ENCODE measurements at places on chromosomes 3 and 15.

GRCh38 chr15:95996494-95996893 is 334.0 kb upstream of the NR2F2 start:
- DNase-seq = peak; percentile 7

DNA sequence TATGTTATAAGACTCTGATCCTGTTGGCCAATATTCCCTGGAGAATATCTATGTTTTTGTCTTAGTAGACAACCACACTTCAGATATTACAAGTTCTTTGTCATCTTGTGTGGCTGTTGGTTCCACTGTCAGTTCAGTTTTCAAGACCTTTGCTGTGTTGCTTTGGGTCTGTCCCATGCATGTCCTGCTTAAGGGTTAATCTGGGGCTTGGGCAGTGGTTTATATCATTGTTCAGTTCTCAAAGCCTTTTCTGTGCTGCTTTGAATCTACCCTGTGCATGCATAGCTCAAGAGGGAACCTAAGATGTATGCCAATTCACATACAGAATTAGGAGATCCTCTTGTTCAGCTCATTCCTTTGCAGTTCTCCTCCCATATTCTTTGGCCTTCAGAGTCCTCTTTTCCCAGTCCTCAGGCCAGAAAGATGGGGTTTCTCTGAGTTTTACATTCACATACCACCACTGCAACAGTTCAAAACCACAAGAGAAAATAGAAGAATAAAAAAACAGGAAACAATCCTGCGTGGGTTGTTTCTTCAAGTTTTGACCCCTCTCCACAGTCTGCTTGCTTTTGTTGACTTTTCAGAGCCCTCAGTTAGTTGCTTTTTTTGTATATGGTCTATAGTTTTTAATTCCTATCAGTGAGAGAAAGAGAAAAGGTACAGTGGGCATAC is 21.6 kb downstream of the BUB1B start:
- DNase-seq = peak; percentile 17

DNA sequence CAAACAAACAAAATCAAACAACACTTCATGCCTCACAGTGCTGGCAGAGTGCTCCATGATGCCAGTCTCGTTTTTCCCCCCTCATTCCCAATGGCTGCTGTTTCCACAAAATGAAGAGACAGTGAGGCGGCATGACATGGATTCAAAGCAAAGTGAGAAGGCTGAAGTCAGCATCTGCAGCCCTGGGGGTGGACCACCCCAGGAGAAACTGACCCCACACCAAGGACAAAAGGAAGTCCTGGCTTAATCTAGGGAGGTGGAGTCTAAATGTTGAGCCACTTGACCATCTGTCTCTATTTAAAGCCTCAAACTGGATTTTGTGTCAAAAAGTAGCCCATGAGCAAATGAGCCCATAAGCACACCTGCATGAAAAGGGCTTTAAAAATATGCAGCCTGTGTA is 151.2 kb upstream of the RORA start:
- DNase-seq = no peak

- no peak for DNase-seq
These were observed 34.7 kb upstream of the CDCP1 start for GRCh38 chr3:45180899-45181298.

GRCh38 chr15:44698641-44699040 is 12.5 kb downstream of the PATL2 start:
- no peak for DNase-seq

- no peak for DNase-seq
These were observed 301.3 kb downstream of the EDEM1 start for GRCh38 chr3:5488771-5489170.

DNA sequence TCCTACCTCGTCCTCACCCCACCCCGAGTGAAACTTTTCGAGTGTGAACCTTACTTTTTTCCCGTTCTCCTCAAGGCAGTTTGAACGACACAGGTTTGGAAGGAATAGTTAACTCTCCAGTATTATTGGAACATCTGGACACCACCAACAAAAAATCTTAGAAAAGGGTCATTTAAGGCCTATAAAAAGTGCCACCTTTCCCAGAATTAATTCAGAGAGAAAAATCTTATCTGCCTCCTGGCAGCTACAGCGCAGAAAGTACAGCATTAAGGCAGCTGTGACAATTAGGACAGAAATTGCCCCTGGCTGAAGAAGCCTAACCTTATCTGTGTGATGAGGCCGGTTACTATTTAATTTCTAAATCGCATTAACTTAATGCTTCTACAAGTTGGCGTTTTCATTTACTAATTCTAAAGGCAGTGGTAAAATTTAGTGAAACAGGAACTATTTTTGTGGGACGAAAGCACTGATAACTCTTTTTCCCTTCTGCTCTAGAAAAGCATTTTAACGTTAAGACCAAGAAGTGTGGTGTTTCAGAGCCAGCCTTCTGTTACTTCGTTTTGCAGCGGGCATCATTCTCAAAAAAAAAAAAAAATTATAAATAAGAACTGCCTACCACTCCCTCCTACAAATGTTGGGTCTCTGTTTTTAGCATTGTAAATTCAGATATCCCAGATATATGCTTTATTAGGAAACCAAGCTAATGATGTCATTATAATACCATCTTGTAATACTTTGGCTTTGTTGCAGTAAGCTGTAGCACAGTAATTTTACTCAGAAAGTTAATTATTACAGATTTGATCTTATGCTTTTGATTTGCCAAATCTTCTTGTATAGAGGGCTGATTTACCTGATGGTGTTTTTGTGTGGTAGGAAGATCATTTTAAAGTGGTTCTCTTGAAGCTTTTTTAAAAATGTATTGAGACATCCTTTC is 1.4 kb downstream of the ATP11B start:
- DNase-seq = no peak

DNA sequence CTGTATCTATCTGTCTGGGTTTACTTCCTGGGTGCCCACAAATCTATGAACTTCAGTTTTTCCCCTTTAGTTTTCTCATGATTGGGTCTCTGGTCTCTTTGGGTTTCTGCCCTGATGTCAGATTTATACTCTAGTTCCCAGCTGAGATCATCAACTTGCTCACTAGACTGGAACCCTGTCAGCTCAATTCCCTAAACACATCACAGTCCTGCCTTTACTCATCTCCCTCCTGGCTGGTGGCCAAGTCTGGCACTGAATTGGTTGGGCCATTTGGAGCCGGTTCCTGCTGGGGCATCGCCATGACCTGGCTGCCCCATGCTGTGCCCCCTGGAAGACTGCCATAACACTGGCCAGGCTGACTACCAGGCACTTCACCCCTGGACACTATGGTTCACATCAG is 345.3 kb downstream of the CHST2 start:
- DNase-seq = no peak

- DNase-seq = no peak
These were observed 1421.2 kb downstream of the SI start for GRCh38 chr3:163657088-163657487.

GRCh38 chr15:71146580-71146982 is 31.3 kb downstream of the THSD4 start:
- no peak for DNase-seq

- DNase-seq = peak; percentile 77
These were observed 225.2 kb upstream of the ICE2 start for GRCh38 chr15:60704129-60704528.

DNA sequence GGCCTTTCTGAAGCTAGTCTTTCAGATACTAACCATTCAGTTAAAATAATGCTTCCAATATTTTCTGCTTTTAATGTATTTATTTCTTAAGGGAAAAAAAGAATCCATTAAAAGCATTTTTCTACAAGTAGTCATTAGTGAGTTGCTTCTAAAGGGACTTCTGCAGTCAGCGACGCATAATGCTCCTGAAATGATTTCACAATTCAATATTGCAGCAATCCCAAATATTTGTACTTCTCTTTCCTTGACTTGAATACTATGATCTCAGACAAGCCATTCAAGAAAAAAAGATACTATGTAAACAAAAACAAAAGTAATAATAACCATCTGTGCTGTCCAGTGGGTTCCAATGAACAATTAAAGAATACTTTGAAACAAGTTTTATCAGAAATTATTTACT is 681.0 kb downstream of the DIPK2A start:
- no peak for DNase-seq

DNA sequence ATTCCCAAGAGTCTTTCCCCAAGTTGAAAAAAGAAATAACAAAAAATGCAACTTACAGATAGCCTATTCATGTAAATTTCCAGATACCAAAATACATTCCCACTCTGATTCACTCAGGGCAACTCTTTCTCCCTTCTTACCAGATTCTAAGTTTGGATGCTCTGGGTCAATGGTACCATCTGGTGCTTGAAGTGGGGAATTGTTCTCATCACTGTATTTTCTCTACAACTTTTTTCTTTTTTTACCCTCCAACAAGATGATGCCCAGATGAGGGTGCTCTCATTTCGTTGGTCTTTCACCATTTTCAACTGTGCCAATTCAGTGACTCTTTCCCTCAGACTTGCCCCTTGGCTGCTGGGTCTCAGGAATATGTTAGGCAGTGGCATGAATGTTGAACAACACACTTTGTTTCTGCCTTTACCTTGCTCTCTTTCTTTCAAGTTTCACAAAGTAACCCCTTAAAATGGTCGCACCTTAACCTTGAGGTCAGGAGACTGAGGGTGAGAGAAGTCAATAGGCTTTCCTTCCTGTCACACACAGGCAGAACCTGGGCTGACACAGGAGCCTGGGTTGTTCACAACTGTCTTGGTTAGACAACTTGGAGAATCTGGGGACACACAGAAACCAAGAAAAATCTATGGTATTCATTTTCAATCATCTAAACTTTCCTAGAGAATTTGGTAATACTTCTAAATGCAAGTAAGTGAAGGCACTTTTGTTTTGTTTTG is 330.7 kb upstream of the SLCO3A1 start:
- peak; percentile 68 for DNase-seq

GRCh38 chr3:58198362-58198761 is 12.4 kb downstream of the DNASE1L3 start:
- no peak for DNase-seq

- DNase-seq = no peak
These were observed 22.8 kb downstream of the DUOX2 start for GRCh38 chr15:45091161-45091560.

- no peak for DNase-seq
These were observed 39.0 kb downstream of the IL5RA start for GRCh38 chr3:3071136-3071535.

DNA sequence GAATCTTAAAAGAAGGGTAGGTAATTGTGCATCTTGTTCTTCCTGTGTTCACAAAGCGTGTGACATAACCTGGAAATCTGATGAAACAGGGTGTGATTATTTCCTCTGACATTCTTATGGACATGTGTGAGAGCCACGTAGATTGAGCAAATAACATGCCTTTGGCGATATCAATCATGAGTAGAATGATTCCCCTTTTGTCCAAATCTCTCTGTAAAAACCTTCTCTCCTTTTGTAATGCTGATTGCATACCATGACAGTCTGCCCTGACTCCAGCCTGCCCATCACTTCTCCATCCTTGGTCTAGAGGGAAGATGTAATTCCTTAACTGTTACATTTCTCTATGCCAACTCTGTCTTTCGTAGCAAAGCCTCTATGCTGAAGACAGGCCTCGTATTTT is 115.0 kb downstream of the IL5RA start:
- DNase-seq = no peak

- no peak for DNase-seq
These were observed 123.4 kb downstream of the TIGIT start for GRCh38 chr3:114417265-114417664.

GRCh38 chr3:128591738-128592426 is 58.7 kb downstream of the RPN1 start:
- DNase-seq = no peak

DNA sequence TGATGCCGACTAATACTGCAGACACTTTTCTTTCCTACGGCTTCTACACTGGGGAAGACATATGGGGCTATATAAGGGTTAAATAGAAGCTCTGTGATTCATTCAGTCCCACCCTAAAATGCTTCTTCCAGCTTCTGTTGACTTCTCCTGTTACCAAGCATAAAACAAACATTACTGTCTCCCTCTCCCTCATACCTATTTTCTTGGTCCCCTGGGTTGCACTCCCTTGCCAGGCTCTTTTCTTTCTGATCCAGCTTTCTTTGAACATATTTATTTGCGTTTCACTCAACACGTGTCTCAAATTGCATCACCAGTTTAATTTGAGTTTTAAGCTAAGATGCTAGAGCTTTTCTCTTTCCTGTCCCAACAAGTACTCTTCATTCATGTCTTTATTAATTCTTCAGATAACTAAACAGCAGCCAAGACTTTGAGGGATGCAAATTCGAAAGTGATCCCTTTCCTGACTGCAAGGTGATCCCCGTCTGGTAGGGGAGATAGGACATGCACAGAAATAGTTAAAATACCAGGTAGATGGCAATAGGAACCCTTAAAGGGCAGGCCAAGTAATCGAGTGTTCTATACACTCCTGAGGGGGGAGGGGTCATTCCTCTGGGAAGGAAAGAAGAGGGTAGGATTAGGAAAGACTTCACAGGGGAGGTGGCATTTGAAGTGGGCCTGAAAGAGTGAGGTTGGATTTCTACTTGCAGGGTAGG is 198.6 kb upstream of the BCL6 start:
- DNase-seq = no peak

- DNase-seq = no peak
These were observed 47.2 kb downstream of the WHAMM start for GRCh38 chr15:82856397-82857170.

GRCh38 chr15:92878593-92879053 is 21.5 kb upstream of the CHD2 start:
- no peak for DNase-seq

DNA sequence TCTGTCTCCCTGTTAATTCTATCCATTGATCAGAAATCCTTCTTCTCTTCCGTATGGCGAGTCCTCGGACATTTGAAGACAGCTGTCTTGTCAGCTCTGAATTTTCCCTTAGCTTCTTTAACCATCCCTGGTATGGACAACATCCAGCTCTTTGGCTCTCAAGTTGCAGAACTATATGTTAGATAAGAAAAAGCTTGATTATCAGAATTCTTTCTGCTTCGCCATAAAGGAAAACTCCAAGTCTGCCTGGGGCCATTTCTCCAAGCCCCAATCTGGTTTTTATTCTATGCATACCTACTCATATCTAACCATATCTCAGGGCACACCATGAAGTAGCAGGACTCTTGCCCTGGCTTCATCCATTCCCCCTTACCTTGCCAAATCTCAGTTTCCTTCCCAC is 215.7 kb upstream of the TMC3 start:
- no peak for DNase-seq

- DNase-seq = no peak
These were observed 11.2 kb upstream of the SCAPER start for GRCh38 chr15:76916369-76916768.
